ENCODE measurements at places on chromosomes 11 and 22. TPM values are rescaled to one million over a fixed set of nuclear protein-coding genes. Genes with fewer than 3 reads are reported as not detected.

DGAT2 gene
- 7.2 TPM for total RNA-seq

GDPD4 gene
- total RNA-seq: not detected

ISX gene
- total RNA-seq: not detected

PLEKHB1 gene
- 29.5 TPM for total RNA-seq

PRR33 gene
- not detected for total RNA-seq

GRIK4 gene
- 8.5 TPM for total RNA-seq

HBB gene
- total RNA-seq: 550 TPM

OR8G1 gene
- total RNA-seq: not detected

OR10V1 gene
- total RNA-seq: not detected

ANO9 gene
- total RNA-seq: not detected

RAB39A gene
- total RNA-seq: 27.0 TPM

RNF141 gene
- total RNA-seq: 83.5 TPM

SLC29A2 gene
- 2.1 TPM for total RNA-seq

CDHR5 gene
- total RNA-seq: 0.23 TPM

NRIP3 gene
- total RNA-seq: 49.1 TPM
